ENCODE measurements at places on chromosomes 2 and 18.

DNA sequence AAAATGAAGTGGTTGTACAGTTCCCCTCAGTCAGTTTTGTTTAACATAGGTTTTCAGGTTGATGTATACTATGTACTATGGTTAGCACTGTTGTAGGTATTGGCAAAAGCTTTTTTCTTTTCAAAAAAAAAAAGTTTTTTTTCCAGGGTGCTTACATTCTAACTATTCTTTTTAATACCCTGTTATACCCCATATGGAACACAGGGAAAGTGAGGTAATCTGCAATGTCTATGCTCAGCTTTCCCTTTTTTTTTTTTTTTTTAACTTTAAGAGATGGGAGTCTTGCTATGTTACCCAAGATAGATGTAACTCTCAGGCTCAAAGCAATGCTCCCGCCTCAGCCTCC is 590 bp upstream of the CCDC138 start:
- no peak for DNase-seq

DNA sequence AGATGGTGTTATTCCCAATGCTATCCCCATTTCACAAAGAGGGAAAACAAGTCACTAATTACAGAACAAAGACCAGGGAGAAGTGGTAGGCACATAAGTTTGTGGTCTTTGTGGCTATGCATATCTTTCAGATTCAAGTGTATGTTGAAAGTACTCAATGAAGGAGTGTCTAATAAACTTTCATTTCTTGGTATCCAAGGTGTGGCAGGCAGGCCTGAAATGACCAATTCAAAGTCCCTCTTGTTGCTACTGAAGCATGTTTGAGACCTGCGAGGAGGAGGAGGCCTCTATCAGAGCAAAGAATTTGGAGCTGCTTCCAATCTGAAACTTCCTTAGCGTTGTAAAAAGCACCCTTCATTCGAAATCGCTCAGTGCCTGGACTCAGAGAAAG is 60.9 kb upstream of the KLF7 start:
- no peak for DNase-seq

DNA sequence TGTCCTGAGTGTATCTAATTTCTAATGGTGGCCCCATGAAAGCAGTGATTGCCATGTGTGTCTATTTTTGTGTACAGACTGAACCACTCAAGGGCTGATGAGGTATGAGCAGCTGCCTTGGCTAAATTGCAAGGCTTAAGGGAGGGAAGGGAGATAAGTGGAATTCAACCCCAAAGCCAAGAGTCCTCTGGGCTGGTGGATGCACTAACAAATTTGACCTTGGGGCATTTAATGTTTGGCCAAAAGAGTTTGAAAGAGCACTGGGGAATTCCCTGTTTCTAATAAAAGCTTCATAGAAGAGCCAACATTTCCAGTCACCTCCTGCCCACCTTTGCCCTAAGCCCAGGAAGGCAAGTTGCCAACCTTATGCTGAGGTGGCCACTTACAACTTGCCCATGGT is 172.1 kb downstream of the SETBP1 start:
- no peak for DNase-seq

DNA sequence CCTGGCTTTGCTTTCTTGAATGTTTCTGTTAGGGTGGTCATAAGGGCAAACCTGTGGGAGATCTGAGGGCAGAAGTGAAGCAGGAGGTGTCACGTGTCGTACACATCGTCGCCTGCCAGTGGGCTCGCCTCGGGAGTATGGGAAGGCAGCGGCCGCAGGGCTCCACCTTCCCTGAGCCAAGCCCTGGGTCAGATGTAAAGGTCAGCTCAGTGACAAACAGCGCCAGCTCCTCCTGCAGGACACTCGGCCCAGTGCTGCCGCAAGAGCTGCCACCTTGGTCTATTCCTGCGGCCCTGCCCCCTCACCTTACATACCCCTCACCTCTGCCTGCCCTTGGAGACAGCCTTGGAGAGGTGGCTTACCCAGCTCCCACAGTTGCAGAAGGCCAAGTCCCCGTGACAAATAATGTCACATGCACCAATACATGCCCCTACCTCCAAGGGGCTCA is 64.2 kb downstream of the PSMG2 start:
- no peak for DNase-seq

DNA sequence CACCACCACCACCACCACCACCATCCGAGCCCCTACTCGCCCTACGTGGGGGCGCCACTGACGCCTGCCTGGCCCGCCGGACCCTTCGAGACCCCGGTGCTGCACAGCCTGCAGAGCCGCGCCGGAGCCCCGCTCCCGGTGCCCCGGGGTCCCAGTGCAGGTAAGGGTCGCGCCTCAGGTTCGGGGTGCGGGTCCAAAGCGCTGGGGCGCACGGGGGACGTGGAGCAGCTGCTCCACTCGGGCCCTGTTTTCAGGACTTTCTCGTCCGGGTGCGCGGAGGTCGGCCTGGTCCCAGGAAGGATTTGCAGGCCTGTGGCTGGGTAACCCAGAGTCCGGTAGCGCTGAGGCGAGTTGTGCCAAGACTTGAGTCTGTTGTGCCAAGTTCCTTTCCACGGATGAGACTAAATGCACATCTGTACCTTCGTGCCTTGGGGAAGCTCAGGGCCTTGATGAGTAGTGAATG is 2.8 kb downstream of the GATA6 start:
- no peak for DNase-seq

DNA sequence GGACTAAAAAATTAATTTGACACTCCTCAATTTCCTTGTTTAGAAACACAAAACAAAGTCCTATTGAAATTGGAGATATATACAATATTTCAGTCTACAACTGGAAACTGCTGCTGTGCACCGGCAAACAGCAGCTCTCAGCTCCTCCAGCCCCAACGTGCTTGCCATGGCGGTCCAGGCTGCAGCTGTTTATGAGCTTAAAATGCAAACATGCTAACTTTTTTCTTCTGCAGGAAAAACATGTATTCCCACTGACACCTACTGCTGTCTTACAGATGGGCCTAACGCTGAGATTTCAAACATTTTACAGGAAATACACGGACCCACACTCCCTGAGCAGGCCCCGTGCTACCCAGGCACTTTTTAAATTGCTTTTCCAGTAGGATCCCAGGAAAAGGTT is 195.5 kb downstream of the BCL11A start:
- no peak for DNase-seq

- no peak for DNase-seq
These were observed 58.4 kb downstream of the TCF4 start for GRCh38 chr18:55529581-55529980.

- DNase-seq = no peak
These were observed 29.6 kb upstream of the RPRD1A start for GRCh38 chr18:36096955-36097354.

DNA sequence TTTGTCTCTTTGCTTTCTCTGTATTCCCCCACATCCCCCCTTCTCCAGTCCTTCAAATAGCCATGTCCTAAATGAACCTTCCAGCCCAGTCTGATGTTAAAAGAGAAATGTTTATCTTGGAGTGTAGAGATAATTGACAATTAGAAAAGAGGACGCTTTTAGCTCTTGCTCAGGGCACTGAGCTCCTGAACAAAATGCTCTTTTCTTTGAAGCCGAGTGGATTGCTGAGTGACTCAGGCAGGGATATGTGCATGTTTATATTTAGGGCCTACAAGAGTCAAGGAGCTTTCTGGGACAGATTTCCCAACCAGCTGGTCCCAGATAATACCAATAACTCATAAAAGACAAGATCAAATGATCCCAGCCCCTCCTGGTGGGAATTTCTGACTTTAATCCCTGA is 88.0 kb upstream of the SETBP1 start:
- no peak for DNase-seq

DNA sequence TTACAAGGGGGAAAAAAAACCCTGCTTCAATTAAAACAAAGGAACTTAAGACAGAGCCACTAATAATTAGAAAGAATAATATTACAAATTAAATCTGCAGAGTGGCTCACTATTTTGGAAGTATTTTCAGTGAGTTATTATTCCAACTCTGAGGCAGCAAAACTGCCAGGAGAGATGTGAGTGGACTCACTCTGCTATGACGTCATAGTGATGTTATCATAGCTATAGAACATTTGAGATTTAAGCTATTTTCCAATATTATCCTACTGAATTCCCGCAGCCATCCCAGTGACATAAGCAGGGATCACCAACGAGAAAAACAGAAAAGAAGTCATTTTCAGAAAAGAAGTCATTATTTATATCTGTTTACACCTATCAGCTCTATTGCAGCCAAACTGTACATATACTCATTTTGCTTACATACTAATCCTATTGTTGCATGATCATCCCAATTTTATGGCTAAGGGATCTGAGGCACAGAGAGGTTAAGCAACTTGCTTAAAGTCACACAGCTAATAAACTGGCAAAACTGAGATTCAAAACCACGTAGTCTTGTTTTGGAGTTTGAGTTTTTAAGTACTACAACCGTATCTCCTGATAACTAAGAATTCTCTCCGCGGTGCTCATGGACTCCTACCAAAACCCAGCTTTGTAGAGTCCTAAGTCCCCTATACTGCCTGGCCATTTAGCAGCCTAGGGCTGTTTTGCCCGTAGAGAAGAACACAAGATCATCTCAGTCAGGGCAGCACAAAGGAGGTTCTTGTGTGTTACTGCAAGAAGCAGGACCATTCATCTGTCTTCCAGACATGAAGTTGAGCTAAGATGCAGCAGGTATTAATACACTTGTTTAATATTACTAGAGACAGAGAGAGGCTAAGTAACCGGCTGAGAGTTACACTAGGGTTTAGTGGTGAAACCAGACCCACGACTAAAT is 299.8 kb downstream of the TCF4 start:
- DNase-seq = no peak

GRCh38 chr2:215777465-215778044 is 235.8 kb downstream of the MREG start:
- DNase-seq = no peak

DNA sequence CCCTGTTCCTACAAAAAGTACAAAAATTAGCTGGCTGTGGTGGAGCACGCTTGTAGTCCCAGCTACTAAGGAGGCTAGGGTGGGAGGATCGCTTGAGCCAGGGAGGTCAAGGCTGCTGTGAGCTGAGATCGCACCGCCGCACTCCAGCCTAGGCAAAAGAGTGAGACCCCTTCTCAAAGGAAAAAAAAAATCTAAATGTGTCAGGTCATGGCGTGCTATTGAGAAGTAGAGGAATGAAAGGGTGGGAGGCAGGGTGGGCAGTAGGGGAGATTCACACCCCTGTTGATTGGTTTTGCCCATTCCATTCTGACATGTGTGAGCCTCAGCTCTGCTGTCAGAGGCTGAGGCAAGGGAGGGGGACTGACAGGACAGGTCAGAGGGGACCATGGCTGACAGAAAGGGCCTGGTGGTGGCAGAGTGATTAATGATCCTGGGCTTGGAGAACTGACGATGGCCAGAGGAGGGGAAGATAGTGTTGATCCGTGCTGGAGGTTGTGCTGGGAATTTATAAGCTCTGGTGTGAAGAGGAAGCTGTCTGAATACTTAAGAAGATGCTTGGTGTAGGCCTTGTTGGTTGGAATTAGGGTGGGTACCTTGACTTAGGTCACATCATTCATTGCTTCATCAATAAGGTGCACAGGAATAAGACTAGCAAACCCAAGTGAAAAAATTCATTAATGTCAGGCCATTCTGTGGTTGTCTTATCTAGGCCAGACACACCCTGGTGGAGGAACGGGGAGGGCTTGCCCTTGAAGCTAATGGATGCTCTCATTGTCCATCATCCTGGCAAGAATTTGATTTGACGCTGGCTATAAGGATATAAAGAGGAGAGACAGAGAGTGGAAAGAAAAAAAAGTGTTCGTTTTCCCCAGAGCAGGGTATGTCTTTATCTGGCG is 19.1 kb upstream of the SMARCAL1 start:
- DNase-seq = no peak

- DNase-seq = no peak
These were observed 8.7 kb upstream of the CRYGA start for GRCh38 chr2:208172125-208172524.

GRCh38 chr2:236888794-236889780 is 196.6 kb upstream of the COPS8 start:
- DNase-seq = no peak

- no peak for DNase-seq
These were observed 204.6 kb downstream of the CTNNA2 start for GRCh38 chr2:79717364-79718007.

DNA sequence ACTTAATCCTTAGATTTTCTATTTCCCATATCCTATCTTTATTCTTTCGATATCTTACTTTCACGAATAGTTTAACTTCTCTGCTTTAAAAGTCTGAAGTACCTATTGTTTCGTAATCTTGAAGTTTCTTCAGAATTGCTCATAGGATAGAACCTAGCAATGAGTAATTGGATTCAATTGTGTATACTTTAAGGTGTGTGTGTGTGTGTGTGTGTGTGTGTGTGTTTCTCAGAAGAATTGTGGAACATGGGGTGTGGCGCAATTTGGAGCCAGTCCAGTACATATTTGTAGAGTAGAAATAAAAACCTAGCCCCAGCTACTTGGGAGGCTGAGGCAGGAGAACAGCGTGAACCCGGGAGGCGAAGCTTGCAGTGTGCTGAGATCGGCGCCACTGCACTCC is 897.6 kb downstream of the BCL11A start:
- DNase-seq = no peak

GRCh38 chr2:28086611-28087010 is 196.1 kb downstream of the BABAM2 start:
- DNase-seq = no peak

DNA sequence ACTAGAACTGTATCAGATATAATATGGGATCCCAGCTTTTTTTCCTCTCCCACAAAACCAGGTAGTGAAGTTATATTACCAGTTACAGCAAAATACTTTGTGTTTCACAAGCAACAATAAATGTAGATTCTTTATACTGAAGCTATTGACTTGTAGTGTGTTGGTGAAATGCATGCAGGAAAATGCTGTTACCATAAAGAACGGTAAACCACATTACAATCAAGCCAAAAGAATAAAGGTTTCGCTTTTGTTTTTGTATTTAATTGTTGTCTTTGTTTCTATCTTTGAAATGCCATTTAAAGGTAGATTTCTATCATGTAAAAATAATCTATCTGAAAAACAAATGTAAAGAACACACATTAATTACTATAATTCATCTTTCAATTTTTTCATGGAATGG is 77.7 kb upstream of the CSRNP3 start:
- DNase-seq = no peak

- no peak for DNase-seq
These were observed 2.3 kb upstream of the OST4 start for GRCh38 chr2:27073782-27074181.

DNA sequence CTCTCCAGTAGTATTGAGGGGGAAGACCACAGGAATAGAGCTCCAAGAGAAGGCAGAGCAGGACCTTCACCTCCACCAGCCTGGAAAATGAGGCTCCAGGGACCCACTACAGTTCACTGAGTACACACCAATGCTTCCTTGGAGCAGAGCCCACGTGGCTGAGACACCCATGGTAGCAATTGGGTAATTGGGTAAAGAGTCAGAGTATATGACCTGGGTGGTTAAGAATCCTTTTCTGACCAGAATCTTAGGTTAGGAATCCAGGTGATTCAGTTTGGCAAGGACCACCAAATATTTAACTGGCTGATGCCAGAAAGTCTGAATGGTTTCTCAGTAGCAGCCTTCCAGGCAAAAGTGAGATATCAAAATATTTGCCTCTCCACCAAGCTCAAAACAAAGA is 107.7 kb downstream of the MDH1 start:
- DNase-seq = no peak

DNA sequence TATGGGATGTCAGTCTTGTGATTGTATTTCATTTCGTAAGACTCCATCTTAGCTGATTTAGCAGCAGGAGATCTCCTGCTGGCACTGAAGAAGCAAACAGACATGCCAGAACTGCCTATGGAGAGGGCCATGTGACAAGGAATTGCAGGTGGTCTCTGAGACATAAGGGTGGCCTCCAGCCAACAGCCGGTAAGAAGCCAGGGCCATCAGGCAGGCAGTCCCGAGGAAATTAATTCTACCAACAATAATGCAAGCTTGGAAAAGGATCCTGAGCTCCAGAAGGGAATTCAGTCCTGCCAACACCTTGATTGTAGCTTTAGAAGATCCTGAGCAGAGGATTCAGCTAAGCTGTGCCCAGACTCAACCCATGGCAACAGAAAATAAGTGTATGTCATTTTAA is 87.1 kb upstream of the DNAJC10 start:
- DNase-seq = no peak
